RPMI7951 (cell line): ENCODE measurements at places on chromosomes 6 and 20. TPM values are rescaled to one million over a fixed set of nuclear protein-coding genes. Genes with fewer than 3 reads are reported as not detected.

The SLC22A2 gene
- total RNA-seq, result not detected in 2 replicates

The VWA7 gene
- total RNA-seq, result 0.10 and 0.36 TPM in 2 replicates

The TBXT gene
- not detected in 2 replicates for total RNA-seq

The ELOVL2 gene
- total RNA-seq, result 0.59 and 1.2 TPM in 2 replicates

The TMEM170B gene
- 0.39 and 0.60 TPM in 2 replicates for total RNA-seq

The PDE10A gene
- total RNA-seq, result 10.7 and 11.3 TPM in 2 replicates

The BLCAP gene
- 57.5 and 64.4 TPM in 2 replicates for total RNA-seq
